ENCODE measurements at places on chromosomes 5 and 9.

DNA sequence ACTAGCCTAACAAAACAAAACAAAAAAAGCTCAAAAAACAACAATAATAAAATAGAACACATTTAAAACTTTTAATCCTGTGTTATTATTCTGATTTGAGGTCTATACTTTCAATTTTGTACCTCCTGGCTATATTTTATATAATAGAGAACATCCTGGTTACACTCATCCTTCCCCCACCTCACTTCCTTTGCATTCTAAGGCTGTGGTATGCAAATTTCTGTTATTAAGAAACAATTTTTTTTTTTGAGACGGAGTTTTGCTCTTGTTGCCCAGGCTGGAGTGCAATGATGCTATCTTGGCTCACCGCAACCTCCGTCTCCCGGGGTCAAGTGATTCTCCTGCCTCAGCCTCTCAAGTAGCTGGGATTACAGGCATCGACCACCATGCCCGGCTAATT, 3.1 kb upstream of the RPL37 start:
- no peak for DNase-seq

- no peak for DNase-seq
Observed at GRCh38 chr9:121895358-121895757, 197.8 kb downstream of the TTLL11 start.

- no peak for DNase-seq
Observed at GRCh38 chr9:85515021-85515420, 226.7 kb downstream of the AGTPBP1 start.

GRCh38 chr5:131462454-131462853, 172.6 kb downstream of the RAPGEF6 start:
- no peak for DNase-seq

- no peak for DNase-seq
Observed at GRCh38 chr5:119926301-119926700, 296.9 kb downstream of the FAM170A start.

DNA sequence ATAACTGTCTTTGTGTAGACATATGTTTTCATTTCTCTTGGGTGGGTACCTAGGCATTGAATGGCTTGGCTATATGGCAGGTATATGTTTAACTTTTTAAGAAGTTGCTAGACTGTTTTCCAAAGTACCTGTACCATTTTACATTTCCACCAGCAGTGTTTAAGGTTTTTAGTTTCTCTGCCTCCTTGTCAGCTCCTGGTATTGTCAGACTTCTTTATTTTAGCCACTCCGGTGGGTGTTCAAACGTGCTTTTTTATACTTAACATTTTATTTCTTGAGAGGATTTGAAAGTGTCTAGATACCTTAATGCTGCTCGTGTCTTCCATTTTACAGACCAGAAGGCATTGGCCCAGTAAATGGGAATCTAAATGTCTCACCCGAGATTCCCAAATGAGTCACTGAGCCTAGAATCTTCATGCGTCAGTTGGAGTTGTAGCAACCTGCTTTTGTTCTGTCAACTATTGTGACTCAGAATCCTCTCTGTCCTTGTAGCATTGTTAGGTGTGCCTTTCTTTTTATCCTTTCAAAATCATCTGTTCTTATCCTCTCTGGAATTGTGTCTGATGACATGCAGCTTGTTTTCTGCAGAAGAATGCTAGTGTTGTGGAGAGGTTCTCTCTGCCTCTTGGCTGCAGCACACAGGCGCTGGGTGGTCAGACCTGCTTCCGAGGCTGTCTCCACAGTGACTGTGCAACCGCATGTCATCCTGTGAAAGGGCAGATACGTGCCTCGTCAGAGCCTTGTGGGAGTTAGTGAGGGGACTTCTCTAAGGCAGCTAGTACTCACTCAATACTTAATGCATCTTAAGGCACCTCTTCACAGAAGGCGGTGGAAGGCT, 291.8 kb downstream of the AOPEP start:
- DNase-seq, result no peak

GRCh38 chr9:135579889-135580660, 18.5 kb downstream of the PAEP start:
- DNase-seq, result no peak

GRCh38 chr5:143918961-143919360, 107.0 kb downstream of the HMHB1 start:
- DNase-seq, result no peak

DNA sequence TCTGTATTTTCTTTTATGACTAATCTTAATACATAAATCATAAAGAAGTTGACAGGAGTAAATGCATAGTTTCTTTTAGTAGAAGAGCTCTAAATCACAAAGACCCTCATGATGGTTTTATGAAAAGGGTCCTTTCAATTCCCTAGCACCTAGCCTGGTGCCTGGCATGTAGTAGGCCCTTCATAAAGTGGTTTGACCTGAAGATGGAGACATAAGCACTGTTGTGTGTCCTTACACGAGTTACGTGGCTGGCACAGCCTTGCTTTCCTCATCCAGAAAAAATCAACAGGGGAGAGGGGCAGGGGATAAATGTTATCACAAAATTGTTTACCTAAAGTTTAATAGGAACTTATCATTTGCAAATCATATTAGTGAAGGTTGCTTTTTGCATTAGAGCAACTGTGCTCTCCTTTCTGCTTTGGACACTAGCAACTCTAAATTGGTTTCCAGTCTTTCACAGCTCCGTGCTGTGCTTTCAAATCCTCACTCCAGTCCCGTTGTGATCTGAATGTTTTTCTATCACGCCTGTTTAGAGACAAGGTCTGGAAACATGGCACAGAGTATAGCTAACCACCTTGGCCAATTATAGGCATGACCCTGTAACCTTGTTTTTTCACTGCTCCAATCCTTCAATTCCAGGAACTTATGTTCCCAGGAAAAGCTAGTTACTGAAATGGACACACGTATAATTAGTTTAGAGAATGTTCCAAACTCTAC, 55.7 kb downstream of the ARL15 start:
- no peak for DNase-seq

- DNase-seq, result no peak
Observed at GRCh38 chr5:174397206-174397605, 327.2 kb upstream of the MSX2 start.

- no peak for DNase-seq
Observed at GRCh38 chr5:53116597-53116996, 7.0 kb upstream of the MOCS2 start.

DNA sequence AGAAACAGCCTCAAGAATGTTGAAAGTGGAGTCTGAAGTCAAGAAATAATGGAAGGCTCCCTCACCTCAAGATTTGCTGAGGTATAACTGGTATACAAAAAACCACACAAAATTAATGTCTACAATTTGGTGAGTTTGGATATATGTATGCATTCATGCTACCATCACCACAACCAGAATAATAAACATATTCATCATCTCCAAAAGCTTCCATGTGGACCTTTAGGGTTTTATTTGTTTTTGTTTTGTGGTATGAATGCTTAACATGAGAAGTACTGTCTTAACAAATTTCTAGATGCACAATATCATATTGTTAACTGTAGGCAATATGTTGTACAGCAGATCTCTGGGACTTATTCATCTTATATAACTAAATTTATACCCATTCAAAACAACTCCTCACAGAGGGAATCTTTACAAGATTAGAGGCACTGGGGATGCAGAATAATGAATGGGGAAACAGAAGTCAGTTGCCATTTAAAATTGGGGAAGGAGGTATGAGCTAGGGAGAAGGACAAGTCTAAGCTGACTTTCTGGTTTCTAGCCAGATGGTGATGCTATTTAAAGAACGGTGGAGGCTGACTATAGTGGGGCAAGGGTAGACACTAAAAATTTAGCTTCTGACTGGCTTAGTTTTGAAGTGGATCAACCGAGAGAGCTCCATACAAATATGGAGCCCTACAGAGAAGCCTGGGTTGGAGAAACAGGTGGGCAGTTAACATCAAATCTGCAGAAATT, 213.9 kb downstream of the BNC2 start:
- no peak for DNase-seq

DNA sequence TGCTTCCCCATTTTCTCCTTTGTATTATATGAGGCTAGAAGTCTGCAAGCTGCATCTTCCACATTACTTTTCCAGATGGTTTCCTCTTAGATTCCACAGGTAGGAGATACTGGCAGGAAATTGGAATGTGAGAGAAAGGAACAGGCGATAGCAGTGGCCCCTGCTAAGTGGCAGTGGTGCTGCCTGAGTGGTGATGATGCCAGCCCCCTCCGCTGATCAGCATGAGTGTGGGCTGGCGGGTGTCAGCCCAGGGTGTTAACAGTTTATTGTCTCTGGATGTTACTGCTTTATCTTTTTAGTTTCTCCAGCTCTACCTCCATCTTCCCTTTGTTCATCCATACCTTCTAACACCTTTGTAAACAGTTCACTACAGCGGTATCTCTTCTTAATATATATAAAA, 13.2 kb downstream of the PDE8B start:
- no peak for DNase-seq

DNA sequence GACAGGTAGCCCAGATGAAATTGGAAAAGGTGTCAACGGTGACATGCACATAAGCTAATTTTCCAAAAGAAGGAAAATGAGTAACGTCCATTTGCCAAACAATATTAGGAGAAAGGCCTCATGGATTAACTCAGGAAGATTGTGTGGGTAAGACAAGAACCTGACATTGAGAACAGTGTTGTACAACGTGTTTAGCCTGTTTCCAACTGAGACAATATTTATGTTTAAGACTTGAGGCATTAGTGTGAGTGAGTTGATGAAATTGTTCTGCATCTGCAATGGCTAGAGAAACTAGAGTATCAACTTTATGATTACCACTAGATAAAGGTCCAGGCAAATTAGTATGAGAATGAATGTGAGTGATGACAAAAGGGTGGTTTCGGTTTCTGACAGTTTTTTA, 191.3 kb upstream of the RAI14 start:
- DNase-seq, result no peak

DNA sequence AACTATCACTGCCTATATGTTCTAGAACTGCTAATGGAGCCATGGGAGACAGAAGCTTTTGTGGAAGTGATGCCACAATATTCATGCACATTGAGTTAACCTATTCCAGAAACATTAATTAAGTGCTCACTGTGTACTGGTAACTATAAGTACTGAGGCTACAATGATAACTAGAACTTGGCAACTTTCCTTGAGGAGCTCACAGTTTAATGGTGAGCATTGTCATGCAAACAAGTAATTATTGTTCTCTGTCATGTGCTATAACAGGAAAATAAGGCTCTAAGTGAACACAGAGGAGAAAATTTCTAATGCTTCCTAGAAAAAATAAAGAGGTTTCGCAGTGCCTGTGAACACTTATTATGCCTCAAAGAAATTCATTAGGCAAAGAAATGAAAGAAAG, 142.2 kb downstream of the BAAT start:
- no peak for DNase-seq

DNA sequence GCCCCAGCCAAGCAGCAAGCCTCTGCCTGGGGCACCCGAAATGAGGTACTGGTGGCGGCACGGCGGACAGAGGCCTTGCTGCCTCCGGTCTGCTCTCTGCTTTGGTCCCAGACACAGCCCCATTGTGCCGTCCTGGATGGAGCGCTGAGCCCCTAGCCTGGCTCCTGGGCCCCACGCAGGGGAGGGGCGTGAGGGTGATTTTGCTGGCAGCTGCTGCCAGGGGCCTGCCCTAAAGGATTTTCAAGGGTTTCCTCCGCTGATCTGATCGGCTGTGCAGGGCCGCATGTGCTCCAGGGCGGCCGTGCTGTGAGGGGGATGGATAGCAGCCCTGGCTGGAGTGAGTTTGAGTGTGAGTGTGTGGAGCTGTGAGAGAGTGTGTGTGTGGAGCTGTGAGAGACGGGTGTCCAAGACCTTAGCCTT, 1.3 kb downstream of the GPSM1 start:
- no peak for DNase-seq

- DNase-seq, result no peak
Observed at GRCh38 chr5:6261668-6262067, 116.7 kb downstream of the MED10 start.

DNA sequence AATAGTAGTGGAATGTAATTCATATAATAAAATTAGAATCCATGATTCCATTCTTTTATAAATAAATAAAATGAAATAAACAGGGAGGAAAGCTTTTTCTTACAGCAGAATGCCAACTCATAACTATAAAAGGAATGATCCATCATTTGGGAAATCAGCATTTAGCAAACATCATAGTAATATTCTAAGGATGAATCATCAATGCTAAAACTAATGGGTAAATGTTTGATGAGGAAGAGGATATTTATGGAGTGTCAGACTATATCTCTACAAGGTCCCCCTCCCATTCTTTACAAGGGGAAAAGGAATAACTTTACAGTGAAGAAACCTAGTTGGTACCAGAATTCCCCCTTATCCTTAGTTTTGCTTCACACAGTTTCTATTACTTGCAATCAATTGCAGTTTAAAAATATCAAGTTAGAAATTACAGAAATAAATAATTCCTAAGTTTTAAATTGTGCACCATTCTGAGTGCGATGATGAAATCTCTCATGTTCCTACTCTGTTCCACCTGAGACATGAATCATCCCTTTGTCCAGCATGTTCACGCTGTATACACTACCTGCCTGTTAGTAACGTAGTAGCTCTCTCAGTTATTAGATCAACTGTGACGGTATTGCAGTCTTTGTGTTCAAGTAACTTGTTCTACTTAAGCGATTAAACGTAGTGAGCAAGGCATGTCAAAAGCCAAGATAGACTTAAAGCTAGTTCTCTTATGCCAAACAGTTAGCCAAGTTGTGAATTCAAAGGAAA, 14.2 kb upstream of the JAKMIP2 start:
- DNase-seq, result no peak

- DNase-seq, result no peak
Observed at GRCh38 chr9:79369676-79370075, 202.1 kb upstream of the TLE4 start.

DNA sequence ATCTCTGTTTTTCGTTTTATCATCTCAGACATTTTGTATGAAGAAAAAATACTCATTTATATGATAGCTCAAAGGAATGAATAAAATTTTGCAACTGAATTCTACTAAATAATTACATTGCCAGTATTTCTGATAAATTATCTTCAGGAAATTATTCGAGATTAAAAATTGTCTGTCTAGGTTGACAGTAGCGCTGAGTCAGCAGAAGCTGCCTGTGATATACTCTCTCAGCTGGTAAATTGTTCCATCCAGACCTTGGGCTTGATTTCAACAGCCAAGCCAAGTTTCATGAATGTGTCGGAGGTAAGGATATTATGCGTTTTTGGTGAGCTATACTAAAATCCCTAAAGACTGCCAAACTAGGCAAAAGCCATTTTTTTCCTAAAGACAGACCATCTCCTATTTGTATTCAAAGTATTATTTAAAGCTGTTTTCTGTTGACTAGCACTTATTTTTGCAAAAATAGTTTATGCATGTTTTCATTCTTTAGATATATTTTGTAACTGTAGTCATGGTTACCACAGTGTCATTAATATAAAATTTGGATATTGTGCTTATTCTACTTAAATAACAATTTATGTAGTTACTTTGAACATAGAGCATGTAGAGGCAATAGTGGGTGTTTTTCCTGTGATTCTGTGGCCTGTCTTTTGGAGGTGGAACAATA, 17.4 kb downstream of the LECT2 start:
- DNase-seq, result no peak

GRCh38 chr5:132000677-132001453, 10.6 kb downstream of the ACSL6 start:
- DNase-seq, result peak; percentile 26

DNA sequence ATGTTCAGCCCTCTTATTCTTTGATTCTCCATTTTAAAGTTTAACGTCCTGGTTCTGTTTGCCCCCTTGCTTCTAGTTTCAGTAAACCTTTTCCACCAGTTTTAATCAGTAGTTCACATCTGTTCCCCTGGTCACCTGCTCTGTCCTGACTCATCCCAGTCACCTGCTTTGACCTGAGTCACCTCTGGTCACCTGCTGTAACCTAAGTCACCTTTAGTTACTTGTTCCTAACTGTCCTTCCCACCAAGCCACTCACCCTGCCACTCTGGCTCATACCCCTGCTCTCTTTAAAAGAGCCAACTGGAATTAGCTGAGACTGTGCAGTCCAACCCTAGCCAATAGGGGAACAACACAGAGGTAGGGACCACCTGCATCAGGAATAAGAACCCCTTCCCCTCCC, 43.0 kb downstream of the SEMA6A start:
- no peak for DNase-seq
